AG09309 (cell line): ENCODE measurements at places on chromosomes 7 and 10.

DNA sequence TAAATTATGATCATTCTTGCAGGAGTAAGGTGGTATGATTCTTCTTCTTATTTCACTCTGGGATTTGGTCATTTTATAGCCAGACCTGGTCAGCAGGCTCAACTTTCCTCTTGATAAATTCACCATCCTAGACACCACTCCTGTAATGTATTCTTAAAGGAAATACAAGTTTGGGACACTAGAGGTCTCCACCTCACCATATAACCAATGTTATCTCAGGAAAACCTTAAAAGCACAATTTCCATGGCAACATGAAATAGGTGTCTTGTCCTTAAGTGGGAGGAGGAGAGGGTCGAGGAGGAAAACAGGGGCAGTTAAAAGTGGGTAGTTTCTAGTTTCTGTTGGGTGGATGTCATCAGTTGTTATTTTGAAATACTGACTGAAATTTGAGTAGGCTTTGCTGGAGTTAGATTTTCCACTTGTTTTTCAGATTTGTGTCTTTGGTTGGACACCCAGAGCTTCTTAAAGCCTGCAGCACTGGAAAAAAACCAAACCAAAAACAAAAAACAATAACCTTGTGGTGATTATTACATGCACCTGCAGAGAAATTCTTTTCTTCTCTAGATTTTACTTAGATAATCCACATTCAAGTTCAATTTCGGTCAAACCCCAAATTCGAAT lies 163.1 kb downstream of the PRKCQ start:
- DNase-seq, result no peak

DNA sequence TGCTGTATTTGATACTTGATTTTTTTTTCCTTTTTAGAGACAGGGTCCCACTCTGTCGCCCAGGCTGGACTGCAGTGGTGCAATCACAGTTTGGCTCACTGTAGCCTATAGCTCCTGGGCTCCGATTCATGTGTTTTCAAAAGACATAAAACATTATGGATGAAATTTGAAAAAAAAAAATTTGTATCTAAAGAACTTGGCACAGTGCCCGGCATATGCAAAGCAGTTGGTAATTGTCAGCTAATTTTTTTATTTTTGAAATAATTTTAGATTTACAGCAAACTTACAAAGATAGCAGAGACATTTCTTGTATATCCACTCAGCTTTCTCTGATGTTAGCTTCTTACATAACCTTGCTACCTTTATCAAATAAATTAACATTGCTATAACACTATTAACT lies 20.3 kb upstream of the SAMD8 start:
- DNase-seq, result no peak

DNA sequence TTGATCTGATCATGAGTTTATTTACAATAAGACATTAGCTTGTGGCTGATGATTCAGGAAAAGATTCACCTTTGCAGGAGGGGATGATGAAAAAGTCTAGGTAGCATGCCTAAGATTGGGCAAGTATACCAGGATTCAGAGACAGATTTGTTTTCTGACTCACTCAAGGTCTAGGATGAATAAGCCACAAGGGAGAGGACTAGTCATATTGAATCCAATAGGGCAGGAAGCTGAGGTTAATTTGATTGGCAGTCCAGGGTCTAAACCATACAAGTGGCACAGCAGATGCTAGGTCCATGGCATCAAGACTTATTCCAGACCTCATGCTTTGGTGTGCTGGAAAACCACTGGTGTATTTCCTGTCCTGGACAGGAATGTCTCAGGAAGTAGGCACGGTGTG lies 1133.4 kb downstream of the XPNPEP1 start:
- DNase-seq, result no peak

- DNase-seq, result no peak
These were observed 43.5 kb downstream of the PRKG1 start for GRCh38 chr10:51117794-51118193.

DNA sequence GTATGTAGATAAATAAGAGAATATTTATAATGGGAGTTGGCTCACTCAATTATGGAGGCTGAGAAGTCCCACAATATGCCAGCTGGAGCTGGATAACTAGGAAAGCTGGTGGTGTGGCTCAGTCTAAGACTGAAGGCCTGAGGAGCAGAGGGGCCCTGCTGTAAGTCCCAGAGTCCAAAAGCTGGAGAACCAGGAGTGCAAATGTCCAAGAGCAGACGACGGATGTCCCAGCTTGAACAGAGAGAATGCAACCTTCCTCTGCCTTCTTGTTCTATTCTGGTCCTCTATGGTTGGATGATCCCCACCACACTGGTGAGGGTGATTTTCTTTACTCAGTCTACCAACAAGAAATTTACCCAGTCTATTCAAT lies 13.2 kb downstream of the IL2RA start:
- no peak for DNase-seq

DNA sequence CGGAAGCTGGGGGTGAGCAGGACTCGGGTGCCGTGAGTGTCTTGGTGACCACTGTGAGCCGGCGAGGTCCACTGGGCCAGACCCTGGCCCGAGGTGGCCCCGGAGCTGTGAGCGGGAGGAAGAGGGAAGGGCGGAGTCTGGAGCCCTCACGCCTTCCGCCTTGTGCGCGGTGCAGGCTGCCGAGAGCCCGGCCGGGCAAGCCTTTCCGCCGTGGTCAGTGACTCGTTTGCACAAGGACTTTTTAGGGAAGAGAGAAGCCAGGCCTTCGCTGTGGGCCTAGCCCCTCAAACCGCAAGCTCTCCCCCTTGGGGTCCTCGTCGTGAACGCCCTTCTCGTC lies 40.9 kb upstream of the ZNF32 start:
- DNase-seq, result no peak

DNA sequence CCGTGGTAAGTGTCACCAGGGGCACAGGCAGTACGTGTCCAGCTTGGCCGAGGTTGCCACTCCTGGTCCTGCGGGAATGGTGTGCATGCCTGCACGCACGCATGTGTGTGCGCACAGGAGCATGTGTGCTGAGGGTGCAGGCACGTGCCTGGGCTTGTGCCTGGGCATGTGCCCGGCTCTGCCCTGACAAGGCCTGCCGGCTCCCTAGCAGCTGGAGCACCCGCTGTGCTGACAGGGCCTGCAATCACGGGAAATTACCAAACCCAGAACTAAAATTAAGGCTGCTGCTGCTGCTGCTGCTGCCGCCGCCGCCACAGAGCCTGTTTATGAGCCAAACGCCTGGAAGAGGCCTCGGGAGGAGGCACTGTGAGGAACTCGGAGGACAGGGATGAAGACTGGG lies 28.7 kb downstream of the GHRHR start:
- no peak for DNase-seq

DNA sequence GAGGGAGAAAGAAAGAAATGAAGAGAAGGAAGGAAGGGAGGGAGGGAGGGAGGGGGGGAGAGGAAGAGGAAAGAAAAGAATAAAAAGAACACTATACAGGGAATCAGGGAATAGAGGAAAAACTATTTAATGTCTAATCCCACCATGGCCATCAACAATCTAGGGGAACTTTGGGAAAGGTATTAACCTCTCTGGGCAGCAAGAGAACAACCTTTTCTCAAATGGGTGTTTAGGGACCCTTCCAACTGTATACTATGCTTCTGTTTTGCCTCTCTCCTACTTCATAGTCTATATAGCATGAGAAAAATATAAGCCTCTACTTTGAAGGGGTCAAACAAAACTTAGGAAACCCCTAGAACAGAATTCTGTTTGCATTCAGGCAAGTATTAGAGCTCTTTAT lies 54.5 kb downstream of the CHCHD3 start:
- no peak for DNase-seq

GRCh38 chr10:91711885-91712680 lies 79.2 kb upstream of the PPP1R3C start:
- DNase-seq, result no peak

- no peak for DNase-seq
These were observed 675 bp upstream of the ATE1 start for GRCh38 chr10:121928528-121928884.

GRCh38 chr10:48802611-48803071 lies 118.0 kb downstream of the WDFY4 start:
- DNase-seq, result no peak
